ENCODE measurements at places on chromosomes 16 and 17. TPM values are rescaled to one million over a fixed set of nuclear protein-coding genes. Genes with fewer than 3 reads are reported as not detected.
A peak's percentile ranks its signal among the peaks of the same experiment; 100 is the strongest.

DNA sequence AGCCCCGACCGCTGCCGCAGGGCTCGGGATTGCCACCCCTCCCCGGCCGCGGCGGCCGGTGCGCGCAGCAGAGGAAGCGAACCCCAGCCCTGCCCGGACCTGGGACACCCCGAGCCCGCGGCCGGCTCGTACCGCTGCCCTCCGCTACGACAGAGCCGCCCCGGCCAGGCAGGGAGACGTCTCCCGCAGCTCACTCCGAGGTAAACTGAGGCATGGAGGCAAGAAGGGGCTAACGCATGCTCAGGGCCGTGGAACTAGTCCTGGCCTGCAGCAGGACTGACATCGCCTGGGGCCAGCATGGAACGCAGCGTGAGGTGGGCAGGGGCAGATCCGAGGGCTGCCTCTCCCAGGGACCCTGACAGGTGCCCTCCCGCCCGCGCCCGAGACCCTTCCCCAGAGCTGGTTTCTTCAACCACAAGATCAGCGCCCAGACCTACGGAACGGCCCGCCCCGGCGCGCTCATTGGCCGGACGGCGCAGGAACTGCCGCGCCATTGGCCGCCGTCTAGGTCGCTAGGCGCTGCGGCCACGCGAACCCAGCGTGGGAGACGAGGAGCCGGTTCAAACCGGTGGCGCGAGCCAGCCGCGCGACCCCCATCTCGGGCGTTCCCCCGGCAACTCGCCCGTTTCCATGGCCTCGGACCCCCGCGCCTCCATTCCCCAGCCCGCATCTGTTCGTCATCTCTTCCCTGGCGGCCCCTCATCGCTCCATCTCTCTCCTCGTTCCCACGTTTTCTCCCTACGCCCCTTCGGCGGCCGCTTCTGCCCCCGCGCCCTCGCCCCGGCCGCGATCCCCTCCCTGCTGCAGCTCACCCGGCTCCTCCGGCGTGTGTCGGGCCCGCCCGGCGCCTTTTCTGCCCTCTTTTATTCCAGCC is at the start of gene SLC43A2:
Gene SLC43A2, minus strand, starts transcription at position 853 of the 874 bp plus-strand sequence. CDS start 960 bp downstream, outside the sequence.
- H3K36me3 ChIP-seq, result no peaks in the 10 kb centered on the region
- H3K27ac ChIP-seq, result peak within 1 kb of the TSS; percentile 98
- no peaks in the 10 kb centered on the region for H3K27me3 ChIP-seq

The MPP2 gene
- total RNA-seq, result 0.77 TPM

The C16orf86 gene
- total RNA-seq, result 5.2 TPM

GRCh38 chr17:82444284-82444893 is 6.2 kb downstream of the CYBC1 start:
- H3K27ac ChIP-seq, result peak overlapping the region; percentile 71
- peaks cover 30% of the 10 kb centered on the region for H3K4me1 ChIP-seq
- no peak for DNase-seq
- H3K4me3 ChIP-seq, result no peak overlapping the region

The MGAT5B gene
- 2.0 TPM for total RNA-seq

DNA sequence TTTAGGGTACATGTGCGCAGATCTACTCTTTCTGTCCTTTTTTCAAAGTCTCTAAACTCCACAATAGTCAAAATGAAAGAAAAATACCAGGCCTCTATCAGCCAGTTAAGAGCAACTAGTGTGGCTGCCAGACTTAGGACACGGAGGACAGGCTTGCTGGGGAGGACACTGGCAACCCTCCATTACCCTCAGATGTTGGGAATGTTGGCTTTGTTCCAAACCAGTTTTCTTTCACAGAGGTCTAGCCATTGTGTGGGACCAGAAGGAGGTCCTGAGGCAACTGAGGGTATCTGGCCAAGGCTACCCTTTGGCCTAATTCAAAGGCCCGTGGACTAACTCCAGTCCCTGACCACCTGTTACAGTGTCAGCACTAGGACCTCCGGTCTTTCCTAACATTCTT is 51.2 kb upstream of the MED9 start:
- H3K4me3 ChIP-seq, result no peak overlapping the region
- no peak overlapping the region for H3K27ac ChIP-seq
- no peaks in the 10 kb centered on the region for H3K36me3 ChIP-seq
- no peak for DNase-seq
- no peaks in the 10 kb centered on the region for H3K4me1 ChIP-seq

DNA sequence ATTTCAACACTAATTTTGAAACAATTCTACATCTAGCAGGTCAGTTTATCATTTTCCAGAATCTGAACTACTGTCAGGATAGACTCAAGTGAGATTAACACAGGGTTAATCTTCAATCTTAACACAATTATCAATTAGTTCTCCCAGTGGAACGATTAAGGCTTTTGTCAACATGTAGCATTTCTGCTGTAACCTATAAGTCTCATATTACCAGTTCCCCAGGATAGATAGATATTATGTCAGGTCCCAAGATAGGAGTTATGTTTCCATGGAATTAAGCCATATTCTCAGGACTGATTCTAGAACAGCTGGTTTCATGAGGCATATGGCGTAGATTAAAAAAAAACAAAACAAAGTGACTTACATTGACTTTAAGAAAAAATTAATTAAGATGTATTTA is 4.4 kb upstream of the FBF1 start:
- H3K36me3 ChIP-seq, result peaks cover under 1% of the 10 kb centered on the region
- H3K27me3 ChIP-seq, result no peaks in the 10 kb centered on the region
- H3K4me1 ChIP-seq, result peaks cover 16% of the 10 kb centered on the region
- no peak for DNase-seq
- H3K4me3 ChIP-seq, result no peak overlapping the region

GRCh38 chr17:35676441-35676840 is 55.0 kb upstream of the RASL10B start:
- DNase-seq, result no peak
- no peaks in the 10 kb centered on the region for H3K4me1 ChIP-seq
- no peak overlapping the region for H3K27ac ChIP-seq
- H3K36me3 ChIP-seq, result peaks cover 42% of the 10 kb centered on the region
- H3K4me3 ChIP-seq, result no peak overlapping the region

- H3K27me3 ChIP-seq, result peaks cover 67% of the 10 kb centered on the region
- H3K27ac ChIP-seq, result peak overlapping the region; percentile 43
- peak overlapping the region; percentile 49 for H3K4me3 ChIP-seq
- H3K4me1 ChIP-seq, result peaks cover 57% of the 10 kb centered on the region
- no peak for DNase-seq
- no peaks in the 10 kb centered on the region for H3K36me3 ChIP-seq
Measured at GRCh38 chr17:180381-181244, 837 bp downstream of the DOC2B start.

The KRT31 gene
- total RNA-seq, result not detected

The PTGES3L gene
- 0.88 TPM for total RNA-seq

DNA sequence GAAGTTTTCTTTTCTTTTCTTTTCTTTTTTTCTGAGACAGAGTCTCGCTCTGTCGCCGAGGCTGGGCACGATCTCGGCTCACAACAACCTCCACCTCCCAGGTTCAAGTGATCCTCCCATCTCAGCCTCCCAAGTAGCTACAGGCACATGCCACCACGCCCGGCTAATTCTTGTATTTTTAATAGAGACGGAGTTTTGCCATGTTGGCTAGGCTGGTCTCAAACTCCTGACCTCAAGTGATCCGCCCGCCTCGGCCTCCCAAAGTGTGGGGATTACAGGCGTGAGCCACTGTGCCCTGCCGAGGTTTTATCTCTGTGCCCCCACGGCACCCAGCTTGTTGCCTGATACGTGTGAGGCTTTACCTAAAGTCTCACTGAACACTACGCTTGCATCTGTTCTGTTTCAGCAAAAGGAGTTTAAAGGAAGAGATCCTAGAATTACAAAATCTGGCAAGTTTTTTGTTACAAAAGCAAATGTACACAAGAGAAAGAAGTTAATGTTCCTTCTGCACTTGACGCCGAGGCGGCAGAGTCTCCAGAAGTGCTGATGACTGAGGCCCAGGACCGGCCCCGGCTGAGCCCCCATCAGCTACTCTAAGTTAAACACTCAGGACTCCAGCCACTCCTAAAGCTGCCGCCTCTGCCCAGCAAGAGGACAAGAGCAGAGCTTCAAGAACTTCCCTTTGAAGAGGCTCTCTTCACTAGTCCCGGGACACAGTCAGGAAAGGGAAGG is 9.2 kb downstream of the ABCA3 start:
- DNase-seq, result no peak
- H3K4me1 ChIP-seq, result no peaks in the 10 kb centered on the region
- H3K4me3 ChIP-seq, result no peak overlapping the region
- H3K27me3 ChIP-seq, result no peaks in the 10 kb centered on the region

The NPW gene
- total RNA-seq, result 1.9 TPM

DNA sequence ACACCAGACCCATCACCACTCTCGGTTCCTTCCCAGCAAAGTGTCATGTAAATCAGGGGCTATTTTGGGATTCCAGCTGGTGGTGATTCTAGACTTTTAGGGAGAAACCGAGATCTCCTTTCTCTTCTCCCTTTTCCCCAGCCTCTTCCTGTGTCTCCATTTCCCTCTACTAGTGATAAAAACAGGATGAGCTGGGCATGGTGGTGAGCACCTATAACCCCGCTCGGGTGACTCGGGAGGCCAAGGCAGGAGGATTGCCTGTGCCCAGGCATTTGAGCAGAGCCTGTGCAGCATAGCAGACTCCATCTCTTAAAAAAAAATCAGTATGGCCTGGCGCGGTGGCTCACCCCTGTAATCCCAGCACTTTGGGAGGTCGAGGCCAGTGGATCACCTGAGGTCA is 6.1 kb downstream of the TBX21 start:
- no peaks in the 10 kb centered on the region for H3K36me3 ChIP-seq
- H3K4me3 ChIP-seq, result no peak overlapping the region
- peaks cover 72% of the 10 kb centered on the region for H3K4me1 ChIP-seq
- H3K27me3 ChIP-seq, result no peaks in the 10 kb centered on the region

DNA sequence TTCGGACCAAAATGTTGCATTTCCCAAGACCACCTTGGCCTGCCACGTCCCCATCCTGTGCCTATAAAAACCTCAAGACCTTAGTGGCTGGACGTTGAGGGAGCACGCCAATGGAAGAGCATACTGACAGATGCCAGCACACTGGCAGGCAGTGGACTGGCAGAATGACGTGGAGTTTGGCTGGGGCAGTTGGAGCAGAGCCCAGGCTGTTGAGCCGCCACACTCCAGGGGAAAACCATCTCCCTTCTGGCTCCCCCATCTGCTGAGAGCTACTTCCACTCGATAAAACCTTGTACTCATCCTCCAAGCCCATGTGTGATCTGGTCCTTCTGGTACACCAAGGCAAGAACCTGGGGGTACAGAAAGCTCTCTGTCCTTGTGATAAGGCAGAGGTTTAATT is 494.1 kb downstream of the CDH11 start:
- no peak overlapping the region for H3K27ac ChIP-seq
- H3K27me3 ChIP-seq, result no peaks in the 10 kb centered on the region
- peak; percentile 64 for DNase-seq
- no peaks in the 10 kb centered on the region for H3K36me3 ChIP-seq
- no peaks in the 10 kb centered on the region for H3K4me1 ChIP-seq

The MT1A gene
- total RNA-seq, result not detected

DNA sequence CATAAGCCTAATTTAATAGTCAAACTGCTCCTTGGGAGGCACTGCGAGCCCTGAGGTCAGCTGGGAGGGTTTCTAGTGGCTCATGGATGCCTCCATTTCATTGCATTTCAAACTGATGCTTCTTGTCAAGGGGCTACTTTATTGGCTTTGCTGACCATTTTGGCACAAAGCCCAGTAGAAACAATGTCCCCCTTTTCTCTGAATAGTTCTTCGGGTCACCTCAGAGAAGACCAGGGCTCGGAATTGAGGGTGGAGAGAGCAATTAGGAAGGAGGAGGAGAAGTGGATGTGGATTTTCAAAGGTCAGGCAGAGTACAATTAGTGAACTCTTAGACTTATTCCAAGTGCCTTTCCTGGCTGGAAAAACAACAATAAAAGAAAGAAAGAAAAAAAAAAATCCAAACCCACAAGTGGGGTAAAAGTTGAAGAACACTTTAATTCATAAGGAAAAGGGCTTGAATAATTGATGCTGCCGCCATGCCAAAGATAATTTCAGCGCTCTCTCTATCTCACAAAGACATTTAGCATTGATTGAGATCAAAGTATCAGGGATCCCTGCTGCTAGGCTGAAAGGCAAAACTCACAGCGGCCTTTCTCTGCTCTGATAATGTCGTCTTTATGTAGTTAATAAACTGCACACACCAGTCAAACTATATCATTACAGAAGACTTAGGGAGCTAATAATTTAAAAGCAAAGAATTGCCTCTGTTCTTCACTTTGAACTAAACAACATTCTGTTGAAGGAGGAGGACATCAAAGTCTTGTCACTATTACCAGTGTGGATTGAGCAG is 122.7 kb downstream of the RGS9 start:
- no peak overlapping the region for H3K4me3 ChIP-seq
- H3K36me3 ChIP-seq, result no peaks in the 10 kb centered on the region
- DNase-seq, result no peak

- DNase-seq, result no peak
- H3K4me1 ChIP-seq, result peaks cover 76% of the 10 kb centered on the region
- H3K27me3 ChIP-seq, result no peaks in the 10 kb centered on the region
Measured at GRCh38 chr17:78346605-78347250, 13.1 kb downstream of the SOCS3 start.

DNA sequence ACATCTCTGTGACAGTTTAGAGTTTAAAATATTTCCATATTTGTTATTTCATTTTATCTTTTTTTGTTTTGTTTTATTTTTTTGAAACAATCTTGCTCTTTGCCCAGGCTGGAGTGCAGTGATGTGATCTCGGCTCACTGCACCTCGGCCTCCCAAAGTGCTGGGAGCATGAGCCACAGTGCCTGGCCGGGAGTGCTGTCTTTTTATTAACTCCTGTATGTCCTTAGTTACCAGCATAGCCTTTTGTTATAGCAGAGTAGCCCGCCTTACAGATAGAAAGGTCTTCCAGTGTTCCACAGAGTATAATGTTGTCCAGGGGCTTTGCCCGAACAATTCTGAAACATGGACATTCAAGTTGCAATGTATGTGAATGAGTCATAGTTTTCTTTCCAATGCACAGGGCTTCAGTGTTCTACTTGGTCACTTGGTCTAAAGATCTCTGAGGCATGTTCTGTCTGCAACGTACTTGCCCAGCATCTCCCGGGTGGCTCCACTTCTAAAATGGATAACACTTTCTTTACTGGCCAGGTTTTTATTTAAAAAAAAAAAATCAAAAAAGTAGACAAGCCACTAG is 125.6 kb downstream of the KCNJ18 start:
- no peak for DNase-seq
- H3K36me3 ChIP-seq, result no peaks in the 10 kb centered on the region
- H3K27me3 ChIP-seq, result no peaks in the 10 kb centered on the region
- no peaks in the 10 kb centered on the region for H3K4me1 ChIP-seq
- no peak overlapping the region for H3K4me3 ChIP-seq

GRCh38 chr16:14240964-14241363 is 169.8 kb downstream of the MRTFB start:
- DNase-seq, result no peak
- no peak overlapping the region for H3K27ac ChIP-seq
- H3K4me3 ChIP-seq, result no peak overlapping the region
- H3K36me3 ChIP-seq, result peaks cover 86% of the 10 kb centered on the region
- H3K27me3 ChIP-seq, result no peaks in the 10 kb centered on the region

GRCh38 chr17:17453088-17453487 is 23.7 kb upstream of the MED9 start:
- H3K36me3 ChIP-seq, result no peaks in the 10 kb centered on the region
- H3K27ac ChIP-seq, result no peak overlapping the region
- no peak overlapping the region for H3K4me3 ChIP-seq
- H3K27me3 ChIP-seq, result no peaks in the 10 kb centered on the region

GRCh38 chr17:66944351-66945146 is 20.0 kb upstream of the CACNG4 start:
- H3K27me3 ChIP-seq, result peaks cover 7% of the 10 kb centered on the region
- no peaks in the 10 kb centered on the region for H3K4me1 ChIP-seq
- DNase-seq, result peak; percentile 57
- no peaks in the 10 kb centered on the region for H3K36me3 ChIP-seq
